ENCODE measurements at places on chromosomes 7 and 10. TPM values are rescaled to one million over a fixed set of nuclear protein-coding genes. Genes with fewer than 3 reads are reported as not detected.

DNA sequence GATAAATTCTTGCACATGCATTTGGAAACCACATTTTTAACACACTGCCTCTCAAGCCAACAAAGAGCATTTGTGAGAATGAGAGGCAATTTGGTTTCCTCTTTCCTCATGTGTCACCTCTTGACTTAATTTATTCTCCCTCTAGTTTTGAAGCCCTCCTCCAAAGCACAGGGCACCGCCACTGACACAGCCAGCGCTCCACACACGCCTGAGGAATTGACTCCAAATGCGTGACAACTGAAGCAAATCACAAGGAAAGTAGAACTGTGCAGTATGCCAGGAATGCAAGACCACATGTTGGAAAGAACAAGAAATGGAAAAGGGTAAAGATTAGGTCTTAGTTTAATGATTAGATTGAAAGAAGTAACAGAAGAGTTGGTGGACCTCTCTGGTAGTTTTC, 173.3 kb downstream of the LSM5 start:
- no peak for DNase-seq

DNA sequence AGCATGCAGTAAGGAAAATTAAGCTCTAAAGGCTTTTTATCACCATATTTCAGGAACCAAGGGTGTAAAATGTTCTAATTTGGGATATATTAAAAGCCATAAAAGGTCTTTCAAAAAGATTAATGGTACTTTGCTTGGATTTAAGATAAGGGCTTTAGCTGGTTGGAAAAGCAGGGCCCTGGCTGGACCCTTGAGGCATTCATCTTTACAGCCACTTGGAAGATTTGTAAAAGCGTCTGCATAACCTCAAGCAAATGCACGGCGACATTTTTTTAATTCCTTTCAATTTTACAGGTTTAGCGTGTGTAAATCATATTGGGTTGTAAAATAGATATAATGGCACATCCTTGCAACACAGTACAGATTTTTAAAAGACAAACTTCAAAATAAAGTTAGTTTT, 27.2 kb downstream of the FAM204A start:
- DNase-seq: no peak

GRCh38 chr10:107971411-107971810, 806.9 kb upstream of the SORCS1 start:
- no peak for DNase-seq

DNA sequence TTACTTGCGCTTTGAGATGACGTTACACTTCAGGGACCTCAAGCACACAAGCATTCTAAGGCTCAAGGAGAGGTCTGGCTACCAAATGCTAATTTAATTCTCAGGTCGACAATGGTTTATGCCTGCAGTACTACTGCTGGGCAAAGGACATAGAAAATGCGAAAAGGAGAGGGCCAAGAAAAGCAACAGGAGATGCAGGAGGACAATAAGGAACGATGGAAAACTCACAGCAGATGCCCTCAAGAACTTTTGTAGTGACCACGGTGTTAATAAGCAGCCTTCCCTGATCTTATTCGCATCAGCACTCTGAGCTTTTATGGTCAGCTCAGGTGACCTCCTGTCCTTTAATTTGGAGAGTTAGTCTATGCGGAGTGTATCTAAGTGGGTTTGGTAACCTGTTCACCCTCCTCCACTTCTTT, 146.3 kb downstream of the GPR85 start:
- DNase-seq: no peak

DNA sequence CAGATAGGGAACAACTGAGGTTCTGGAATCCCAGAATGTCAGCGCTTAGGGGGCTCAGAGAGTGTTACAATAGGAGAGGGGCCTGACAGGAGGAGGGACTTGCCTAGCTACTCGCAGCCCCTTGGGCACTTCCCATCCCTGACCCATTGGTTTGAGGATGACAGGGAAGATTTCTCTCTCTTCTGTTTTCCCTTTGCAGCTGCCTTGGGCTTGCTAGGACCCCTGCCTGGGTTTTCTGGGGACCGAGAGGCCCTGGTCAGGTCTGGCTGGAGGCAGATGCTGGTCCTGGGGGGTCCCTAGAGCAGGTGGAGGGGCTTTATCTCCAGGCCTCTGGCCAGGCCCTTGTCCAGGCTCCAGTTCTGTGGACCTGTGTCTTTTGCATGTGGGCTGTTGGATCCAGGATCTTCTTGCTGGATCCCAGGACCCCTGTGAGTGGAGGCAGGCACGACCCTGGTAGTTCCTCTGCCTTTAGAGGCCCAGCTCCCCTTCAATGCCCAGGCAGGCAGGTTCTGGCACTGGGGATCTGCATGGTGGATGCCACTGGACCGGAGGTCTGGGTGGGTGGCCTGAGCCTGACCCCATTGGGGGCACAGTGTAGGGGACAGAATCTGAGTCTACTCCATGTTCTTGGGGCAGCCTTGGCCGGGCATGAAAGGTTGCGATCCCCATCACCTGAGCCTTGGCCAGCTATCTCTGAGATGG, 26.9 kb downstream of the RAMP3 start:
- no peak for DNase-seq

DNA sequence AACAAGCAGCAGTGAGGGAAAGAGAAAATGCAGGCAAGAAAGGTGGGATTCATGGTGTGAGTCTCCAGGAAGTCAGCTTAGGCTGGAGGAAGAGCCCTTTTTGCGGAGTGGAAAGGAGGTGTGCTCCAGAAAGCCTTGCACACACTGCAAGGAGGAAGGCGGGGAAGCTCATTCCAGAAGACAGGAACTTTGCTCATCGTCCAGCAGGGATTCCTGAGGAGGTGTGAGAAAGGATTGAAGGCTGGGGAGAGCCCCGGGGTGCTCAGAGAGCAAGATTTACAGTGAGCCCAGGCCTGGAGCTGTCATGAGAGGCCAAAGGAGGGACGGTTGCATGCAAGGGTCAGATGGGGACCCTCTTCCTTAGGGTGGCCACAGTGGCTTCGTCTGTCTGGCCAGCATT, 17.6 kb downstream of the SLC29A3 start:
- no peak for DNase-seq

- no peak for DNase-seq
Measured at GRCh38 chr10:110368002-110368401, 63.3 kb upstream of the SMNDC1 start.

GRCh38 chr10:2686691-2687090, 380.7 kb upstream of the PFKP start:
- no peak for DNase-seq

- no peak for DNase-seq
Measured at GRCh38 chr10:501596-501995, 187.9 kb downstream of the DIP2C start.

DNA sequence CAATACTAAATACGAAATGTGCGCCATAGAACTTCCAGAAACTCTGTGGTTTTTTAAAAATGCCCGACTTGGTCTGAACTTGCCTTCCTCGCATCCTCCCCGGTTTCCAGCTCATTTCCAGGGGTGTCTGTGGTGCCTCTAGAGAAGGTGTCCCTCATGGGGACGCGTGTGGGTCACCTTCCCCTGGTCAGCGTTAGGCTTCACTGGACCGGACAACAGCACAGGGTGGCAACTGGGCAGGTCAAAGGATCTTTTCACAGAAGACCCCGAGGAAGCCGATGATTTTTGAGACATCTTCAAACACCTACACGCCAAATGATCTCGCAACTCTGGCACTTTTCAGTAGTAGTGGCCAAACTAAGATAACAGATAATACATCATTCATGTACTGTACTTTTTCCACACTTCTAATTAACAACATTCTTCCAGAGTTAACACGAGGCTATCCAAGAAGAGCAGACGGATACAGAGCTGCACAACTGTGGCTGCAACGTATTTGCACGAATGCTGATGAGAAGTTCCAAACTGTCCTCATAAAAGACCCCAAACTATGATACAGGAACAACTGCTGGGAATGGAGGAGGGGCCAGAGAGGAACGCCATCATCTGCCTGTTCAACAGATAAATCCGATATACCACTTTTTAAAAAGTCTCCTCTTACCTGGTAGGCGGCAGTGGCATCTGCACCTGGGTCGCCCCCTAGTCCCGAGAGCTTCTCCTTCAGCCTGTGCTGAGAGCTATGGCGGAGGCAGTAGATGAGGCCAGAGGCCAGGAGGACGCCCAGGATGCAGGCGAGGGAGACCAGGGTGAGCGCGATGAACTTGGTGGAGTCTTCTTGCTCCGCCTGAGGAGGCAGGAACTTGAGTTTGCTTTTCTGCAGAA, 345.5 kb downstream of the DNAJB6 start:
- no peak for DNase-seq

GRCh38 chr7:141221007-141221612, 147.2 kb downstream of the TMEM178B start:
- DNase-seq: no peak

DNA sequence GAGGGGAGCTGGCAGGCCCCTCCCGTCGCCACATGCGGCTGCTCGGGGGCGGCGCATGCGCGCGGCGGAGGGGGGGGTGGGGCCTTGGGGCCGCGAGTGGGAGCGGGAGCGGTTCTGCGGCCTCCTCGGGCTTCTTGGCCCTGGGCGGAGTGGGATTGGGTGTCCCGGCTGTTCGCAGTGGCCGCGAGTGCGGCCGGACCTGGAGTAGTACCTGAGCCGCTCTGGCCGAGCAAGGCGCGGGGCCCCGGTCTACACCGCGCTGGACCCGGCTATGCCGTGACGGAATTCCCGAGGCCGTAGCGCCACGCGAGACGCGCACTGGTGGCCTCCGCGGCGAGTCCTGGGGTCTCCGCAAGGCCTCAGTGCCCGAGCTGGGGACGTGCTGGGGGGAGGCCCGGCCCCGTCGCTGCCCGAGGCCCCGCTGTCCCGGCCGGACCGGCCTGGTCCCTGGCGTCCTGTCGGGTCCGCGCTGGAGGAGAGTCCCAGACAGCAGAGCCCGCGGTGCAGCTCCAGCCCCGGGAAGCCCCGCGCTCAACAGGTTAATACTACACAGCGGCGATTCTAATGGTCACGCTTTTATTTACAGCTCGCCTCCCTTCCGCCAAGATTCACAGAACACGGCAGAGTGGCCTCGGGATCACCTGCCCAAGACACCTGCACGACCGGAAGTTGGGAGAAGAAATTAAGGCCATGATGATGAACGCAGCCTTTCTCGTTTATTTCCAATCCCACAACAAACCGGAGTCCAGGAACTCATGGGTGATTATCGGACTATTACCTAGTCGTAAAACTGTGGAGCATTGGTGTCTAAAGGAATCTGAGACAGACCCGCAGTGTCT, 671 bp upstream of the PAXIP1 start:
- peak; percentile 26 for DNase-seq

DNA sequence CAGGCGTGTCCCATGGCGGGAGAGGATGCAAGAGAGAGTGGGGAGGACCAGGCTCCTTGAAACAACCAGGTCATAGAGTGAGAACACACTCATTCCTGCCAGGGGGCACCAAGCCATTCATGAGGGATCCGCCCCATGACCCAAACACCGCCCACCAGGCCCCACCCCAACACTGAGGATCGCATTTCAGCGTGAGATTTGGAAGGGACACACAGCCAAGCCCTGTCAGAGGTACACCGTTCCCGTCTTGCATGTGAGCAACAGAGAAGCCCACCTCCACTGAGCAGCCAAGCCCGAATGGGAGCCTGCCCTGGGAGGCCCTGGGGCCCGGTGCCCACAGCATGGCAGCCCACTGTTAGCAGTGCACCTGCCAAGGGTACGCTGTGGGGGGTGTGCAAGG, 7.9 kb upstream of the ARPC1B start:
- no peak for DNase-seq

GRCh38 chr7:138170959-138171703, 94.9 kb downstream of the AKR1D1 start:
- no peak for DNase-seq

GPR158 gene
- total RNA-seq: 0.69 TPM

SPDYE11 gene
- total RNA-seq: not detected

TAS2R16 gene
- total RNA-seq: not detected

NRCAM gene
- total RNA-seq: 9.7 TPM

TMEM229A gene
- 2.0 TPM for total RNA-seq

CPN1 gene
- 0.16 TPM for total RNA-seq
